ENCODE measurements at places on chromosomes 11 and 22.
A peak's percentile ranks its signal among the peaks of the same experiment; 100 is the strongest.

DNA sequence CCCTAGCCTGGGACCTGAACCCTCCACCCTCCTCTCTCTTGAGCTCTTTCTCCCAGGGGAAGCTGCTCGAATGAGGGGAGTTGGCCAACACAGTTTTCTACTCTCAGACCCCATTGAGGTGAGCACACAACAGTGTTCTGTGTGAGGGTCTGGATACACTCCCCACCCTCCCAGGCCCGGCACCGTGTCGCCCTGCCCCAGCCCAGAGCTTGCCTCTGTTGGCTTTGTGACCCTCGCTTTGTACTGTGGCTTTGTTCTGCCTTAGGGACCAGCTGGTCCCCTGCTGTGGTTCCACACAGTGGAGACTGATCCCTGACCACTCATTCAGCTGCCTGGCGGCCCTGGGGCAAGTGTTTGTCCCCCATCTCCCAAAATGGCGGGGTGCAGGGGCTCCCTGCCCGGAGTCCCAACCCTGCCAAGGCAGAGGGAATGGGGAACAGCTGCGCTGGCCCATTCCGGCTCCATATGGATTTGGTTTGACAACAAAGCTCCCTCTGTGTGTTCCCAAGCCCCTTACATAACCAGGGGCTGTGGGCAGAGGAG is 8.3 kb downstream of the ST3GAL4 start:
- no peak for DNase-seq

- no peak for DNase-seq
Measured at GRCh38 chr22:20279662-20280134, 11.6 kb upstream of the RTN4R start.

DNA sequence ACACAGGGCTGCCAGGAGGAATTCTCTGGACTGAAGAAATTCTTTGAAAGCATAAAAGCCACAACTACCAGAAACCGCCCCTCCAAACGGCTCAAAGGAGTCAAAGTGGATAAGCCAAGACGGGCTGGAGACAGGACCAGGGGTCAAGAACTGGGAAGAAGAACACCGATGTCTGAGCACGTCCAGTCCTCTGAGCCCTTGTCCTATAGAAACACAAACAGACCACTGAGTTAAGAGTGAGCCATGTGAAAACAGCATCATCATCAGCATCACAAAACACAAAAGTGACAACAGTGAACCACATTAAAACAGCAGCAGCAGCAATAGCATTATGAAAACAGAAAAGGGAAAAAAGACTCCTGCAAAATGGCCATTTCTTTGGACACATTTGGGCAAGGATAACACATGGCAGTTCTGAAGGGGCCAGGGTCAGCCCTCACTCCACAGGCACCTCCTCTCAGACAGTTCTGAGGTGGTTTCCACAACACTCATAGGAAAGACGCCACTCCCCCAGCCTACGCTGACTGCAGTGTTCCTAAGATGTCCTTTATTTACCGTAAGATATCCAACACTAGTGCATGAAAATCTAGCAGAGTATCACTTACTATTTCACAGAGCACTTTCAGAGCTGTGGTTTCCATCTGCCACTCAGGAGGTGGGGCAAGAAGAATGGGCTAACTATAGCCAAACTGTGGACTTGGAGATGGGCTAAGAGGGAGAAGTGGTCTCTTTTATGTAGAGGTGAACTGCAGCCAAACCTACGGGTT is 28.6 kb upstream of the YPEL1 start:
- DNase-seq, result no peak

DNA sequence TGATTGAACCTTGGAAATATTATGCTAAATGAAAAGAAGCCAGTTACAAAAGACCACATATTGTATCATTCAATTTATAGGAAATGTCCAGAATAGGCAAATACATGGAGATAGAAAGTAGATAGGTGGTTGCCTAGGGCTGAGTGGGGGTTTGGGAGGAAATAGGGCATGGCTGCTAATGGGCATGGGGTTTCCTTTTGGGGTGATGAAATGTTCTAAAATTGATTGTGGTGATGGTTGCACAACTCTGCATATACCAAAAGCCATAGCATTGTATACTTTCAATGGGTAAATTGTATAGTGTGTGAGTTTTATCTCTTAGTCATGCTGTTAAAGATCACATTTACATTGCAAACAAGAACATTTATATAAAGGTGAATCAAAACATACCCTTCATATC is 48.7 kb downstream of the LDLRAD3 start:
- no peak for DNase-seq

GRCh38 chr11:10916665-10917064 is 58.8 kb upstream of the ZBED5 start:
- no peak for DNase-seq

DNA sequence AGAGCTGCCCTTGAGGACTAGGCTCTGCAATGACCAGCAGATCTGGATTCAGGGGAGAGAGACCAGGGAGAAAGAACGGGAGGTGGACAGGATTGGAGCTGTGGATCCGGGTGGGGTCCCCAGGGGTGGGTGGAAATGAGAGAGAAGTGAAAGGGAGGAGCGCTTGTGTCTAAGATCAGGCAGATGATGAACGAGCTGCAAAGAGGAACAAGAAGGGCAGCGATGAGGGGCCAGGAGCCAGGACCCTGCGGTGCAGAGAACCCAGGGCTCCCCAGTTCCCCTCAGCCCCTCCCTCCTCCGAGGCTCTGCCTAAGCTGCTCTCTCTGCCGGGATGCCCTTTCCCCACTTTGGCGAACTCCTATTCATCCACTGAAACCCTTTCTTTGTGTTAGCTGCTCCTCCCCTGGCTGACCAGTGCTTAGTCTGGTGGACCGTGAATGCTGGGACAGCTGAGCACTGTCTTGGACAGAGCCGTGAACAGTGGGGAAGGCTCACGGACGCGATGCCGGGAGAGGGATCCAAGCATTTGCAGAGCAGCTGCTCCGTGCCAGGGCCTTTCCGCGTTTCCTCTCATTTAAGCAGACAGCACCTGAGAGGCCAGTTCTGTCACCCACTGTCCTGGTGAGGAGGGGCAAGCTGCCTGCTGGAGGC is 35.9 kb downstream of the SHISAL1 start:
- no peak for DNase-seq

DNA sequence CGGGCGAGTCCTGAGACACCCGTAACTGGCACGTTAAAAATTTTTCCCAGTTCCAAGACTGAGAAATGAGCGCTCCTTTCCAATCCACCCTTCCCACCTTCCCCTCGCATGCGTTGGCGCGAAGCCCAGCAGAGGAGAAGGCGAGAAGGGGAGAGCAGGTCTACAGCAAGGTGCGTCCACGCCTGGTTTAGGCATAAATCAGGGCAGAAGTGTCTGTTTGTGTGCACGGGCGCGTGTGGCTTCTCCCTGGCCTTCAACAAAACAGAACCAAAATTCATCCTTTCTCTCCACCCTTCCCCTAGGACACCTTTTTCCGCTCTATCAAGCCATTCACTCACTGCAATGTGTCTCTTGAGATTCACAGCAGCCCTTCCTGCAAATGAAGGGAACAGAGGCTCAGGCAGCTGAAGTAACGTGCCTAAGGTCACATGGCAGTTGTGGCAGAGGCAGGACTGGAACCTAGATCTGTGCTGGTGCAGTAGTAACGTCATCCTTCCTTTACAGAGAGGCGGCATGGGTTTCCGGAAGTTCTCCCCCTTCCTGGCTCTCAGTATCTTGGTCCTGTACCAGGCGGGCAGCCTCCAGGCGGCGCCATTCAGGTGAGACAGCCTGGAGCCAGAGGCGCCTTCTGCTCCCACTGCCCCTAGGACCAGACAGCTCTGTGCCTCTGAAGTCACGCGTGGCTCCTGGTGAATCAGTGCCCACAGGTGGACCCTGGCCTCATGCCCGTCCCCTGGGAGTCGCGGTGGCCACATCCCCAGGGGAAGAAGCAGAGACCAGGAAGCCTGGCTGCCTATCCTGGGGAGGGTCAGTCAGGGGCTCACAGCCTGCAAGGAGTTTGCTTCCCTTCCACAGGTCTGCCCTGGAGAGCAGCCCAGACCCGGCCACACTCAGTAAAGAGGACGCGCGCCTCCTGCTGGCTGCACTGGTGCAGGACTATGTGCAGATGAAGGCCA is 1.1 kb downstream of the CALCB start:
- DNase-seq, result peak; percentile 94

DNA sequence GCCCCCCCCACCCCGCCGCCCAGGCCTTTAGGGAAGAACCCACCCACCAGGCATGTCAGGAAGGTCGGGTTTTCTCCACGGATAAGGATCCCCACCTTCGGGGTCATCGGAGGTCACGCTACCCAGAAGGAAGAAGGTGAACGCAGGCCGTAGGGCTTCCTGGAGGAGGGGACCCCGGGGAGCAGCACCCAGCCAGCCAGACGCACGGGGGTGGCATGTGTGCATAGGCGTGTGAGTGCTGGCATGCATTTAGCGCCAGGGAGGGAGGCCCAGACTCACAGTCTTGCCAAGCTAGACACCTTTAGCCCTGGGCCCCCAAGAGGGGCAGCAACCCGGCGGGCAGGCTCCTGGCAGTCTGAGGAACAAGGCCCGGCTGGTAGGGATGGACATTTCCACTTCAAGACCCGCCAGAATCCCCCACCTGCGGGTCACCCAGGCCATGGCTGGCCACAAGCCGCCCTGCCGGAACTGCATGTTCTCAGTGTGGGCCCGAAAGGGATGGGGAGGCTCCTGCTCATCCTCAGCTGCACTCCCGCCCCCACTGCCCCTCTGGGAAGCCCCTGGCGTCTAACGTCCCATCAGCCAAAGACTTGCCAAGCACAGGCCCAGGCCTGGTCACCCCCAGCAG is 16.7 kb upstream of the PIM3 start:
- DNase-seq, result no peak

DNA sequence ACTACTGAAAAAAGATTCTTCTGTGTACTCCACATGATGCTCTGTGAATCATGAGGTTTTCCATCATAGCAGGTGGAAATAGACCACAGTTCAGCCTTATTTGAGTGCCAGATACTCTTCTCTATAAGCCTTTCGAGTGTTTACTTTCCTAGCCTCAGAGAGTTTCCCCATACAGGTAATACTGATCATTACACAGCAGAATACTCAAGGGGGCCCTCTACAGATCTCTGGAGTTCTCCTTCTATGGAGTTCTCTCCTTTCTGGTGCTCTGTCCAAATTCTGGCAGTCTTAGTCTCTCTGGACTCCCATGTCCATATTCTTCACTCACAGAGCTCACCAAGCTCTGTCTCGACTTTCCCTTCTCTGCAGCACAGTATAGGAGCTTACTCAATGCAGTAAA is 175.7 kb upstream of the CARD18 start:
- DNase-seq, result no peak

- DNase-seq, result no peak
Measured at GRCh38 chr11:123698546-123699127, 42.8 kb downstream of the ZNF202 start.

- DNase-seq, result no peak
Measured at GRCh38 chr11:16242806-16243205, 113.5 kb downstream of the SOX6 start.

- peak; percentile 89 for DNase-seq
Measured at GRCh38 chr11:8263769-8264410, at the start of gene LMO1. Gene LMO1 (minus strand): TSS chr11:8263878. CDS start chr11:8263362, 516 bp downstream.

GRCh38 chr11:130308886-130309285 is 5.8 kb downstream of the ZBTB44 start:
- DNase-seq, result no peak

DNA sequence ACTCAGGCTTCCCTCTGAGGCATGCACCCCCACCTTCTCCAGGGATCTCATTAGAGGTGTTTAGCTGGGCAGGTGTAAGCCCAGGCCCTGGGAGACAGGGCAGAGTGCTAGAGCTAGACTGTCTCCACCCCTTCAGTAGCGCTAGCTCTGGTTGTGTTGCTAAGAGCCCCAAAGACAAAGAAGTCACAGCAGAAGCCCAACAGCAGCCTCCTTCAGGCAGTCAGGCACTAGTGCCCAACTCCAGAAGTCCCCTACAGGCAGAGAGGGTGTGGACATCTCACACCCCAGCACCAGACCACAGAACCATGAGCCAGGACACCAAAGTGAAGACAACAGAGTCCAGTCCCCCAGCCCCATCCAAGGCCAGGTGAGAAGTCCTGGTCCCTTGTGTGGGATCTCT is at the start of gene CNGA4:
CNGA4 (plus strand) TSS at position 188 of the 400 bp plus-strand sequence; CDS start at position 306, 118 bp downstream.
- no peak for DNase-seq

- no peak for DNase-seq
Measured at GRCh38 chr22:23137905-23138561, 3.8 kb downstream of the RSPH14 start.

DNA sequence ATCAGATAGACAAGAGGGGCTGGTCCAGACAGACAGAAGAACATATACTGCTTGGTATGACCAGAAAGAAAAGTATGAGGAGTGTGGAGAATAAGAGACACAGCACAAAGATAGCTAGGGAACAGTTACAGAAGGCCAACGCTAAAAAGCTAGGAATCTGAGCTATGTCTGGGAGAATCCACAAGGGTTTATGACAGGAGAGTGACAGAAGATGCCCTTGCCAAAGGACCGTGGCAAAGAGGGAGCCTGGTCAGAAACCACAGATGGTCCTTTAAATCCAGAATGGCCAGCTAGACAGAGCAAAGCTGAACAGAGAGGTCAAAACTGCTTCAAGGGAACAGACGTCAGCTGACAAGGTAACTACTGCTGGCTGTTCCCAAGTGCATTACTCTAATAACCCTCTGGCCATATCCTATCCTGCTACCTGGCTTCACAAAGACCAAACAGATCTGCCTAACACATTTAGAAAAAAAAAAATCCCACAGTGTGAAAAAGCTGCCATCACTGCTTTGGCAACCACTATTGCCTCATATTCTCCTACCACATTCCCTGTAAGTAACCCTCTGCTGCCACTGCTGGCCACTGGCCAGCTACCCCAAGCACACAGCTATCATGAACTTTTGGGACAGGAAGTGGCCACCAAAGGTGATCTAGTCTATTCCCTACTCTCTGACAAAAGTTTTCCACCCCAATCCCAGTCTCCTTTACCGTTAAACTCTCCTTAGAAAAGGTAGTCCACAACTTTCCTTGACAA is 7.3 kb downstream of the SERGEF start:
- no peak for DNase-seq

DNA sequence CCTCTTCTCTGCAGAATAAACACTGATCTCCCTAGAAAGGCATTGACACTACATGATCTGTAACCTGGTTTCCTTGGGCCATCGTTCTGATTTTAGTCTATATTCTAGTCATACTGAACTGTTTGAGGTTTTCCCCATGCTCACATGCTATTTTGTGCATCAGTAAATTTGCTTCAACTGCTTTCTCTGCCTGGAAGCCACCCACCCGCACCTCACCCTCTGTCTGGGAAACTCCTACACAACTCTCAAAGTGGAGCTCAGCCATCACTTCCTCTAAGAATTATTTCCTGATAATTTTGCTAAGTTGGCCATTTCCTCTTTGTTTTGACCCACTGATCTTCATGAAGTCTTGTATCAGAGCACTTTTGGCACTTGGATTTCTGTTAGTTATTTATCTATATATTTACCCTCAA is 36.1 kb downstream of the MMP20 start:
- no peak for DNase-seq

GRCh38 chr11:70205049-70205725 is 2.1 kb downstream of the FADD start:
- no peak for DNase-seq

GRCh38 chr11:62921201-62921572 is at the start of gene CHRM1:
Gene CHRM1 (minus strand): TSS chr11:62921363. CDS start chr11:62911100, 10,263 bp downstream.
- no peak for DNase-seq

DNA sequence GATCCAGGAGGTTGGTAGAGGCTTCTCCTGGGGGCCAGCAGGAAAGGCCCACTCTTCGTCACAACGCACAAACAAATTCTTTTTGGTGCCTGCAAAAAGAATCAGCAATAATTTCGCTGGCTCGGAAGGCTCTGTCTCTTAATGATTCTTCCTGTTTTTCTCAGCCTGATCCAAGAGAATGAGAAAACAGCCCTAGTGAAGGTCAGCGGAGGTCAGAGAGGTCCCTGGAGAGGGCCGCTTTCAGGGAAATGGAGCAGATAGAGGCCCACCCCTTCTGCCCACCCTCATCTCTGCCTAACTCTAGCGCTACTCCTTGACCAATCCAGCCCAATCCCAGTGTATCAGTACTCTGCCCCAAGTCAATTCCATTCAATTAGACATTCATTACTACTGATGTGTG is 19.2 kb downstream of the LRRC55 start:
- no peak for DNase-seq

Measured in retina (tissue), 1 donor.